ENCODE measurements at places on chromosomes 2 and 18.

DNA sequence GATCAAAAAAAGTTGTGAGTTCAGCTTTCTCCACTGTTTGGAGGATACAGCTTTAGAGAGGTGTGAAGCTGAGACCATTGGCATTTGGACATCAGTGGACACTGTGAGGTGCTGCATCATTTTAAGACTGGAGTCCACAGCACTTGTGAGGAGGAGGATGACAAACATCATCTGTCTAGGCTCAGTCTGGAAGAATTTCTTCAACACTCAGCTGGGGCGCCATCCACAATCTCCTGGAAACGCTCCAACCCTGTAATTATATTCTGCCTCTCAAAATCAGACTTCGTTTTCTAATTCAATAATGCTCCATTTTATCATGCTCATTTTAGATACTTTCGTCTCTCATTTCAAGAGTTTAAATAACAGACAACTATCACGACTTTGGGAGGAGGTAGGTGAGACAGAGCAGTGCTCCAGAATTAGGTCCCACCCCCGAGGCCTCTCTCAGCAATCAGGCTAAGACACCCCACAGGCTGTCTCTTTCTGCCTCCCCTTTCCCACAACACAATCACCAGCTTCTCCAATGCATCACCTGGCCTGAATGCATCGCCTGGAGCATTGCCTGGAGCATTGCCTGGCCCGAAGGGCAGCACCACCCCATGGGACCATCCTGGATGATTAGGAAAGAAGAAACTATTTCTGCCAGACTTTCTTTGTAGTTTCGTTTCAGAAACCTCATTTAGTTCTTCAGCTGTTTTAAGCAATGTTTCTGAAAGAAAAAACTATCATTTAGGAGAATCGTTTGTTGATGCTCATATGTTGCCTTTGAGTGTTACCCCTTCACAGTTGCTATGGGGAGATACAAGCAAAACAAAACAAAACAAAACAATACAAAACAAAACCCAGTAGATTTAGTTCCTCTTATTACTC, 37.0 kb upstream of the DPP10 start:
- no peak for DNase-seq

DNA sequence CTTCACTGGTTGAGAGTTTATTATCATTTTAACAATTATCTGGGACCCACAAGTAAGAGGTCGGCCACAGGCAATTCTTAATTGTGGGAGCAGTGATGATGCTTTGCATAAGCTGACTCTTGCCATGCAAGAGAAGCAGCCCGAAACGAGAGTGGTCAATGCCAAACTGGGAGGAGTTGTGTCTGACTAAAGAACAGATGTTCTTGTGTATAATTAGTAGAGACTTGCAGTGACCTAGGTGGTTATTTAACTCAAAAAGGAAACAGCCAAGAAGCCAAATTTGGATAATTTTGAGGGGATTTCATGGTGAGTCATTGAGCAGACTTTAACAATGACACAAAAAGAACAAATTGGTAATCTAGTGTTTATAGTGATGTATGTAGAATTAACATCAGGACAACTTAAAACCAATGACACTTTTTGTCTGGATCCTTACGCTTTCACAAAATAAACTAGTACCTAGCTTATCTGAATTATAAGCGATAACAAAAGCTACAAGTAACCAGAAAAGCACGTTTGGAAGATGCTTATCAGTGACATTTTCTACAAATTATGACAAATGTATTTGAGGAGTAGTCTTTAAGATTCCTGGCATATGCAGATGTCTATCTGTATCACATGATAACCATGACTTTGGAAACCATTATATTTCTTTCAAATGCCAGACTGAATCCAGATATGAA, 184.7 kb upstream of the DLGAP1 start:
- no peak for DNase-seq

GRCh38 chr2:85719609-85720240, 25.6 kb downstream of the GNLY start:
- DNase-seq = no peak

GRCh38 chr18:42561521-42561920, 554.0 kb downstream of the RIT2 start:
- DNase-seq = no peak

- DNase-seq = no peak
Observed at GRCh38 chr2:237309011-237309410, 105.0 kb downstream of the COL6A3 start.

DNA sequence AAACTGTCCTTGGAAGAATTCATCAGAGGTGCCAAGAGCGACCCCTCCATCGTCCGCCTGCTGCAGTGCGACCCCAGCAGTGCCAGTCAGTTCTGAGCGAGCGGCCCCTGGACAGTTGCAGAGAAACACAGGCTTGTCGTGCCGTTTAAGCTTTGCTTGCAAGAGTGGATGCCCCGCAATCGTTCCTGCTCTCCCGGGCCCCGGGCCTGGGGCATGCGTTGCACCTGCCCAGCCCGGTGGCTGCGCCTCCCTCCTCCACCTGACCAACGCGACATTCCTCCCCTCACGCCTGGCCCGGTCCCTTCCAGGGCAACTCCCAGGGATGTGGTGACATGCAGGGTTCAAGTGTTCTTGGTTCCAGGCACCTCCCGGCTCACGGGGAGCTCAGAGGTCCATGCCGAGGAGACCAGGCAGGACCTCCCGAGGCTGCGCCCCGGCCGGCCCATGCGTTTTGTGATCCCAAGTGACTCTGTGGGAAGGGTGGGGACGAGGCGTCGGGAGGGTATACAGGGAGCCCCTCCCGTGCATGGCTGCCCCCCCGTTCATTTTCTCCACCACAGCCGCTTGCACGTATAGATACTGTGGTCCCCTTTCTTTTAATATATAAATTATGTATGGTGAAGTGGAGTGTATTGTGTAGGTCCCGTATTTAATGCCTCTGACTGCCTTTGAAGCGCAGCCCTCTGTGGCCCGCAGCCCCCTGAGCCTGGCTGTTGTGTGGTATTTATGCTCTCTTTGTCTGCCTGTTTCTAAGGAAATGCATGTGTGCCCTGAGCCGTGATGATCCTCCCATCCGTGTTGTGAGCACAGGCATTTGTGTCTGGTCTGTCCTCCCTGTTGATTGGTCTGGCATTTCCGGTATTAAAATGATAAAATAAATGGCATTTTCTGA, 21.2 kb downstream of the ODC1 start:
- DNase-seq = no peak

All from ACHN (cell line).